ENCODE measurements at places on chromosomes 13 and 19.

GRCh38 chr19:44003461-44004009 is 778 bp downstream of the ZNF230 start:
- no peak for DNase-seq

DNA sequence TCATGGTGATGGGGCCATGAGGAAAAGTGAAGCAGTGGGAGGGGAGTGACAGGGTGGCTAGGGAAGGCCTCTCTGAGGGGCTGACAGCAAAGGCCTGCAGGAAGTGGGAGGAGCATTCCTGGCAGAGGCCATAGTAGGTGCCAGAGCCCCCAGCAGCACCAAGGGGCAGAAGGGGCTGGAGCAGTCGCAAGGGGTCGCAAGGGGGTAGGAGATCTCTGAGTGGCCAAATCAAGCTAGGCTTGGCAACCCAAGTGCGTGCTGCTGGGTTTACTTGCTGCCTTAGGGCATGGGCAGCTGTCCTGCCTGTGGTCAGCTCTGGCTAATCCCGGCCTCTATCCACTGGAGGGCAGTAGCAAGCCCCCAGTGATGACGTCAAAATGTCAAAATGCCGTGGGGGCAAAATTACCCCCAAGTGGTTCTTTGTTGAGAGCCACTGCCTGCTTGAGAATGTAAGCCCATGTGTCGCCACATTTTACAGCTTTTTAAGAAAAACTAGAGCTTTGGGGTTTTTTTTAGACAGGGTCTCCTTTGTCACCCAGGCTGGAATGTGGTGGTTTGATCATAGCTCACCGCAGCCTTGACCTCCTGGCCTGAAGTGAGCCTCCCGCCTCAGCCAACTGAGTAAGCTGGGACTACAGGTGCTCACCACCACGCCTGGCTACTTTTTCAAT is 11.8 kb downstream of the CCDC97 start:
- no peak for DNase-seq

DNA sequence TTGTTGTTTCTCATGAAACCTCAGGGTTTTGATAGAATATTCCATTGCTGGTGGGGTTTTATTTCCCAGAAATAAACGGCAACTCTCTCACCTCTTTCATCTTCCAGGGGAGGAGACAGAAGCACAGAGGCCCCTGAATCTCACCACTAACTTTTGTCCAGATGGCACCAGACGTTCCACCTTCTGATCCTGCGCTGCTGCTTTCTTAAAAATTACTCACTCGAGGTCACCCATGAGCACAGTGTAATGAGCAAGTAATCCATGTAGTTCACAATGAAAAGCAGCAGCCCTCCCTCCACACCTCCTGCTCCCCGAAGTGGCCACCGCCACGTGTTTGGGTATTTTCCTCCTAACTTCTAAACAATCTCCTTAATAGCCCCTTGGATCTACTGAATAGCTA is 51.3 kb downstream of the TEX29 start:
- DNase-seq: no peak

DNA sequence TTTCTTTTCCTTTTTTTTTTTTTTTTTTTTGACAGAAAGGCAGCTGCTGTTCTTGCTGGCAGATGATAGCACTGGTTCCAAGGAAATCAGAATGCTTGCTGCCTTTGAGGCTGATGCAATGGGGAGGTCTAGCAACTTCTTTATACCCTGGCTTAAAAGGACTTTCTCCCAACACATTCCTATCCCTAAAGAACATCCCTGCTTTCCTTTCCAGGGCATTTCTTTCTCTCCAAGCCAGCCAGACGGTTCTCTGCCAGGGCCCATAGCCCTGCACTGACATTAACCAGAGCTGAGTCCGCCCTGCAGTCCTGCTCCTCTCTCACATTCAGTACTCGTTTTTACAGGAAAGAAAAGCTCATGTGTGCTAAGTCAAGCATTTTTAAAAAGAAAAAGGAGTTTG is 133.9 kb upstream of the WASF3 start:
- DNase-seq: no peak

- DNase-seq: no peak
Measured at GRCh38 chr19:45419895-45420294, 3.8 kb downstream of the ERCC1 start.

GRCh38 chr13:70390968-70391367 is 282.7 kb upstream of the KLHL1 start:
- DNase-seq: no peak

- no peak for DNase-seq
Measured at GRCh38 chr13:83975655-83976165, 93.4 kb upstream of the SLITRK1 start.

- no peak for DNase-seq
Measured at GRCh38 chr13:36807616-36808015, 11.4 kb upstream of the RFXAP start.

DNA sequence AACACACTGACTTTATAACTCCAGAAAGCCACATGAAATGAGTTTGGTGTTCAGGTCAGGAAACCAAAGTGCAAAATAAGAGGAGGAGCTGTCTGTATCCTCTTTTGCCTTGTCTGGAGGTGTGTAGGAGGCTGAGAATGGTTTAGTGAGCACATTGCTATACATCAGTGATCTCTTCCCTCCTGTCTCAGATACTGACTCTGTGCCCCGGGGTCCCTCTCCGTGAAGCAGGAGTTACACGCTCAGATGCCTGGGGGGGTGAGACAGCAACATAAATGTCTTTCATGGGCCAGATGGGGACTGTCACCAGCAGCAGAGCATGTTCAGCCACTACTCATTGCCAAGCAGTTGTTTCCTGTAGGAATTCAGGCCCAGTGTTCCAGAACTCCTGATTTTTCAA is 285.4 kb downstream of the ATP8A2 start:
- DNase-seq: no peak

DNA sequence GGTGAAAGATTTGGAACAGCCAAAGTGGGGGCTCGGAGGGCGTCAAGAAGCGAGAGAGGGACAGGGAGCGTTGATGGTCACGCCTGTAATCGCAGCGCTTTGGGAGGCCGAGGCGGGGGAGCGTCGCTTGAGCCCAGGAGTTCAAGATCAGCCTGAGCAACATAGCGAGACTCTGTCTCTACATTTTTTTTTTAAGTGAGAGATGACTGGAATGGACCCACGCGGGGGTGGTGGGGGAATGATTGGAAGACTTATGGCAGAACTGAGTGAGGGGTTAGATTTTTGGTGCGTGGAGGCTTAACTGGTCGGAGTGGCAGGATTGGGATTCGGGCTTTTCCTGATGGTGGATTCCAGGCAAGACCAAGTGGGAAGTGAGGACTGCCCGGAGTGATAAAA is 725 bp downstream of the PSMD8 start:
- DNase-seq: no peak

DNA sequence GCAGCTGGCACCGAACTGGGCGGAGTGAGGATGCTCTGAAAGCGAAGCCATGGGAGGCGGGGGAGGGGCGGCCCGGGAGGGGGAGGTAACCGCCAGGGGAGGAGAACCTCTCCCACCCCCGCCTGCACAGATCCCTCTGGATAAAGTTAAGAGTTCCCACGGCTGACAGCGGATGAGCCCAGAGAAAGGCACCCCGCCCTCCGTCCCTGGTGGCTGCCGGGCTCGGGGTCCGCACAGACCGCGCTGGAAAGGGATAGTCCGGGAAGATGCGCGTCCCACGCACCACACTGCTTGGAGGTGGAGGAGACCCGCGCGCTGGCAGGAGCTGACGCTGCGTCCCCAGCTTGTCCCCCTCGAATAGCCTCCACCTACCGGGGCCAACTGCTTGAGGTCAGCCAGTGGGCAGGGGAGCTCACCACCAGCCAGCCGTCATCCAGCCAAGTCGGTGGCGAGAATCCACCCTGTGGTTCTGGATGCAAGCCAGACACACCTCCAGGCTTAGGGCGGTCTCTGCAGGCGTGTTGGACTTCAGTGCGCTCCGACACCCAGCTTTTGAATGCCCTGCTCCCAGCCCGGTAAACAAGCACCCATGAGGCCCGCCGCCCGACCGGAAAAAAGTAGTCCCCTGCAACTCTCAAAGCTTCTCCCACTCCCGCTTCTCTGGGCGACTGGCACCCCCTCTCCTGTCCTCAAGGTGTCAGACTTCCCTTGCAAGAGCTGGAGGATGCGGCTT is at the start of gene TRPC4:
Gene TRPC4 (minus strand): TSS at position 17 of the 733 bp plus-strand sequence. CDS start 86,439 bp downstream, outside the sequence.
- DNase-seq: no peak

DNA sequence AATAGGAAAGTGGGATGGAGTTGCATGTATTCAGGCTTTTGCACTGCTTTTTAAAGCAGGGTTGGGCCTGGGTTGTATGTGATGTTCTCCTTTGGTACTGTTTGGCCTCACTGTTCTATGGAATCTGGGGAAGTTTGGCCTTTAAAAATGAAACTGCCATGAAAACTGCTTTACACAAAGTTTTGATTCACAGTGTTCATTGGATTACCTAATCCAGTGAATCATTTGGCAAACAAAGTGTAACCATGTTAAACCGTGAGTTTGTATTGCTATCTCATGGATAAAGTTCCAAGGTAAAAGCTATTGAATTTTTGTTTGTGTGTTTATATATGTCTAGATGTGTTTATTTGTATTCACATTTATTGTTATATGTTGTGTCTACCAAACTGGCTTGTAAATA is 1658.6 kb downstream of the OLFM4 start:
- no peak for DNase-seq

- no peak for DNase-seq
Measured at GRCh38 chr13:85537601-85538000, 261.6 kb downstream of the SLITRK6 start.

- DNase-seq: no peak
Measured at GRCh38 chr13:111460548-111461444, 140.4 kb downstream of the TEX29 start.

GRCh38 chr13:30665638-30666037 is 47.9 kb downstream of the USPL1 start:
- no peak for DNase-seq

DNA sequence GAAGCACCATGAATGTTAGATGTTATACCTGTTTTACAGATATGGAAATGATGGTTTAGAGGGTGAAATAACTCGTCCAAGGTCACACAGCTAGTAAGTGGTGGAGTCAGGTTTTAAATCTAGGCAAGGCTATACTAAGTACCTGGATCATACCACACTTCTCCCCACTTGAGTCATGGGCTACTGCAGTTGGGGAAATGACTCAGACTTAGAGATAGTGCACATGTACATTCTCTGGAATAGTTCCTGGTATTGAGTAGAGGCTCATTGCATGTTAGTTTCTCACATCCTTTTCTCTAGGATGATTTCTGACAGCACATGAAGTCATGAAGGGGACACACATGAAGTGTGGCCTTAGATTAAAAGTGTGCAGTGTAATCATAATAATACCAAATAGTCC is 76.2 kb upstream of the TNFSF11 start:
- DNase-seq: peak; percentile 23

- DNase-seq: no peak
Measured at GRCh38 chr13:32254916-32255723, 60.0 kb downstream of the ZAR1L start.

- DNase-seq: no peak
Measured at GRCh38 chr13:47650209-47650608, 350.9 kb downstream of the SUCLA2 start.

- DNase-seq: no peak
Measured at GRCh38 chr19:39951686-39952085, 17.3 kb upstream of the FCGBP start.

GRCh38 chr19:1882089-1882785 is 3.1 kb downstream of the ABHD17A start:
- DNase-seq: peak; percentile 86

- DNase-seq: no peak
Measured at GRCh38 chr13:40961214-40961613, 57.9 kb downstream of the ELF1 start.

- DNase-seq: no peak
Measured at GRCh38 chr19:5067678-5068077, 98.8 kb downstream of the KDM4B start.

DNA sequence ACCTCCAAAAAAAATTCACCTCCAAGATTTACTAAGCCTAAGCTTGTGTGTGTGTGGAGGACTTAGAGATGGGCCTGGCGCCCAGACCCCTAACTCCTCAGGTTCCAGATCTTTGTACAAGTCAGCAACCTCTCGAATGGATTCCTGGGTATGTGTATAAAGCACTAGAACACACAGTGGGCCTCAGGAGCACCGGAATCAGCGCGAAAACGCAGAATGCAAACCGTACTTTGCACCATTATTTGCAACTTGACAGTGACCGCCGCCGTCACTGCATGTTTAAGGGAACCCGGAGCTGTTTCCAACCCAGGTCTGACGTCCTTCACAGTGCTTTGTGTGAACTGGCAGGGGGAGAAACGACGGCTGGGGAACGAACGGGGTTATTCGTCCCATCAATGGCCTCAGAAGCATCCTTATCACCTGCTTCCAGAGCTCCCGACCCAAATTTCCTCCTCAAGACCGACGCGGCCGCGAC is 688 bp downstream of the ZNF606 start:
- DNase-seq: no peak

GRCh38 chr13:36536546-36536945 is 104.3 kb downstream of the CCNA1 start:
- no peak for DNase-seq

GRCh38 chr13:26425443-26426358 is 131.8 kb upstream of the WASF3 start:
- DNase-seq: no peak

DNA sequence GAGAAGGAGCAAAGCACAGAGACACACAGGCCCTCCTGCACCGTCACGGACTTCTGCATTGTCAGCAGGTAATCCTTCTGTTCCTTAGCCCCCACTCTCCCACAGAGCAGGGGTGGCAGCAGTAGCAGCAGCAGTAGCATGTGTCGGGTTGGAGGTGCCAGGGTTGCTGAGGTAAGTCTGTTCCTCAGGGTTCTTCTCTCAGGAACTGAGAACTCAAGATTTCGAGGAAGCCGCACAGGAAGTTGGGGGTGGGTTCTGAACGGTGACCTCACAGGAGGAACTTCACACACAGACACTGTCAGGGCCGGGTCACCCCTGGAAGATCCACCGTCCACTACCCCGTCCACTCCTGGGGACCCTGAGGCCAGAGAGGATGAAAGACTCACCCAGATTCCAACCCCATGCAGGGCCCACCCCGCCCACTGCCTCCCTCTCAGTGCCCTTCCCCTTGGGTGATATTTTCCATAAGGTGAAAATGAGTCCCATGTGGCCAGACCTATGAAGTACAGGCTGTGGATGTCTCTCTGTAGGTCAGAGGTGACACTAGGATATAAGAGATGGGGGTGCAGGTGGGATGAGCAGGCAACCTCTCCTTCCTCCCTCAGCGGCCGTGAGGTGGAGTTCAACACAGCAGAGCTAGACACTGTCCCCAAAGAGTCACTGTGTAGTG is at the start of gene SIGLEC12:
Gene SIGLEC12 (minus strand): TSS at position 207 of the 670 bp plus-strand sequence. CDS start 67 bp downstream, at position 140.
- DNase-seq: no peak
